ENCODE measurements at places on chromosomes 7 and 10.

- no peak for DNase-seq
- no peak overlapping the region for H3K27ac ChIP-seq
- peaks cover 46% of the 10 kb centered on the region for H3K36me3 ChIP-seq
- H3K4me1 ChIP-seq, result peaks cover 24% of the 10 kb centered on the region
- H3K27me3 ChIP-seq, result no peaks in the 10 kb centered on the region
- no peak overlapping the region for H3K4me3 ChIP-seq
Measured at GRCh38 chr7:92698237-92698841, 108.1 kb upstream of the FAM133B start.

- peaks cover 3% of the 10 kb centered on the region for H3K36me3 ChIP-seq
- peaks cover 65% of the 10 kb centered on the region for H3K27me3 ChIP-seq
- peak overlapping the region; percentile 8 for H3K4me3 ChIP-seq
- H3K4me1 ChIP-seq, result peaks cover 6% of the 10 kb centered on the region
- DNase-seq, result peak; percentile 80
- H3K27ac ChIP-seq, result peak overlapping the region; percentile 49
Measured at GRCh38 chr7:8442814-8443304, 9.4 kb downstream of the NXPH1 start.

GRCh38 chr7:40077849-40078248 lies 56.6 kb downstream of the MPLKIP start:
- no peak for DNase-seq
- H3K4me1 ChIP-seq, result no peaks in the 10 kb centered on the region
- no peaks in the 10 kb centered on the region for H3K36me3 ChIP-seq
- no peak overlapping the region for H3K27ac ChIP-seq

DNA sequence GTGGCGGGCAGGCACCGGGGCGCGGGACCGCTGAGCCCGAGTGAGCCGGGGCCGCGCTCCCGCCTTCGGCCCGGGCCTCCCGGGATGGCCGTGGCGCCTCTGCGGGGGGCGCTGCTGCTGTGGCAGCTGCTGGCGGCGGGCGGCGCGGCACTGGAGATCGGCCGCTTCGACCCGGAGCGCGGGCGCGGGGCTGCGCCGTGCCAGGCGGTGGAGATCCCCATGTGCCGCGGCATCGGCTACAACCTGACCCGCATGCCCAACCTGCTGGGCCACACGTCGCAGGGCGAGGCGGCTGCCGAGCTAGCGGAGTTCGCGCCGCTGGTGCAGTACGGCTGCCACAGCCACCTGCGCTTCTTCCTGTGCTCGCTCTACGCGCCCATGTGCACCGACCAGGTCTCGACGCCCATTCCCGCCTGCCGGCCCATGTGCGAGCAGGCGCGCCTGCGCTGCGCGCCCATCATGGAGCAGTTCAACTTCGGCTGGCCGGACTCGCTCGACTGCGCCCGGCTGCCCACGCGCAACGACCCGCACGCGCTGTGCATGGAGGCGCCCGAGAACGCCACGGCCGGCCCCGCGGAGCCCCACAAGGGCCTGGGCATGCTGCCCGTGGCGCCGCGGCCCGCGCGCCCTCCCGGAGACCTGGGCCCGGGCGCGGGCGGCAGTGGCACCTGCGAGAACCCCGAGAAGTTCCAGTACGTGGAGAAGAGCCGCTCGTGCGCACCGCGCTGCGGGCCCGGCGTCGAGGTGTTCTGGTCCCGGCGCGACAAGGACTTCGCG lies 534 bp downstream of the FZD9 start:
- H3K27me3 ChIP-seq, result peaks cover 25% of the 10 kb centered on the region
- peaks cover 11% of the 10 kb centered on the region for H3K4me1 ChIP-seq
- peaks cover 2% of the 10 kb centered on the region for H3K36me3 ChIP-seq
- no peak overlapping the region for H3K27ac ChIP-seq

GRCh38 chr7:117555260-117555659 lies 75.4 kb downstream of the CFTR start:
- H3K4me1 ChIP-seq, result no peaks in the 10 kb centered on the region
- no peaks in the 10 kb centered on the region for H3K36me3 ChIP-seq
- no peaks in the 10 kb centered on the region for H3K27me3 ChIP-seq
- H3K4me3 ChIP-seq, result no peak overlapping the region

GRCh38 chr7:122166740-122167139 lies 22.7 kb upstream of the AASS start:
- H3K4me3 ChIP-seq, result no peak overlapping the region
- DNase-seq, result no peak
- H3K27ac ChIP-seq, result no peak overlapping the region
- no peaks in the 10 kb centered on the region for H3K4me1 ChIP-seq
- no peaks in the 10 kb centered on the region for H3K27me3 ChIP-seq

GRCh38 chr10:13706604-13707003 lies 119.8 kb downstream of the PRPF18 start:
- H3K4me1 ChIP-seq, result peaks cover 18% of the 10 kb centered on the region
- no peak for DNase-seq
- no peaks in the 10 kb centered on the region for H3K36me3 ChIP-seq
- peaks cover 60% of the 10 kb centered on the region for H3K27me3 ChIP-seq

DNA sequence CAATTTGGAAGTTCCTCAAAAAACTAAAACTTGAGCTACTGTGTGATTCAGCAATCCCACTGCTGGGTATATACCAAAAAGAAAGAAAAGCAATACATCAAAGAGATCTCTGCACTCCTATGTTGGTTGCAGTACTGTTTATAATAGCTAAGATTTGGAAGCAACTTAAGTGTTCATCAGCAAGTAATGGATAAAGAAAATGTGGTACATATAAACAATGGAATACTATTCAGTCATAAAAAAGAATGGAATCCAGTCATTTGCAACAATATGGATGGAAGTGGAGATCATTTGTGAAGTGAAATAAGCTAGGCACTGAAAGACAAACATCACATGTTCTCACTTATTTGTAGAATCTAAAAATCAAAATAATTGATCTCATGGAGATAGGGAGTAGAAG lies 16.5 kb upstream of the IMMP2L start:
- H3K27ac ChIP-seq, result no peak overlapping the region
- no peaks in the 10 kb centered on the region for H3K36me3 ChIP-seq
- no peaks in the 10 kb centered on the region for H3K27me3 ChIP-seq

GRCh38 chr7:81693080-81693479 lies 76.8 kb downstream of the HGF start:
- no peaks in the 10 kb centered on the region for H3K27me3 ChIP-seq
- DNase-seq, result no peak
- H3K36me3 ChIP-seq, result no peaks in the 10 kb centered on the region
- H3K4me1 ChIP-seq, result no peaks in the 10 kb centered on the region
- no peak overlapping the region for H3K27ac ChIP-seq

- H3K27ac ChIP-seq, result no peak overlapping the region
- H3K27me3 ChIP-seq, result no peaks in the 10 kb centered on the region
- peaks cover 8% of the 10 kb centered on the region for H3K36me3 ChIP-seq
- no peak for DNase-seq
Measured at GRCh38 chr7:140889645-140890044, 35.1 kb downstream of the BRAF start.

DNA sequence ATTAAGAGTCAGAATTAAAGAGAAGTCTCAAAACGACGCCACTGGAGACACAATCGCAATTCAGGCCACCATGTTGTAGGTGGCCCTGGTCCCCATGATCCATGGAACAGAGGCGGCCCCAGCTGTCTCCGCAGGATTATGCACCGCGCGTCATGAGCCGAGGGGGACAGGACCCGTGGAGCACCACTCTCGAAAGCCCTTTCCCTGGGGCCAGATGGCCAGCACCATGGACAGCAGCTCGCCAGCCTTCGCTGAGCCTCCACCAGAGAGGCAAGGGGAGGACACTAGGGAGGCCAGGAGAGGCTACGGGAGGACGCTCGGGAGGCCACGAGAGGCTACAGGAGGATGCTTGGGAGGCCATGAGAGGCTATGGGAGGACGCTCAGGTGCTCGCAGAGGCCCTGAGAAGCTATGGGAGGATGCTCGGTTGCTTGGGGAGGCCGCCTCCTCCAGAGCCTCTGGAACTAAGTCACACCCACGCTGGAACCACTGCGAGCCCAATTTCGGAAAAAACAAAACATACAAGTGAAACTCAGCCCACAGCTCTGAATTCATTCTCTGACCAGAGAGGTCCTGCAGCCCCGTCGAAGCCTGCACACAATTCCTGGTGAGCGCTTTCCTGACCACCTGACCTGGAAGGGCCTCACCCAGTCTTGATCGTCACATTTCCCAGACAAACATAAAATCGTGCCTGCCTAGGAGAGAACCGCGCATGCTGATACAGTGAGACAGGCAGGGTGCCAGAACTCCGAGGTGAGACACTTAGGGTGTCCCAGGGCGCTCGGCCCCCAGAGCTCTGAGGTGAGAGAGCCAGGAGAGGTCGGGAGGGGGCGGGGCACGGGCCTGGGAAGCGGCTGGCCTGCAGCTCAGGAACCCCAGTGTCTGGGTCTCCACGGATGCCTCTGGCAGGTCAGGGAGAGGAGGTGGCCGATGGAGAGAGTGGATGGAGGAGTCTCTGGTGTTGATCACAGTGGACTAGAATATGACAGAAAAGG lies 224.4 kb downstream of the PTPRN2 start:
- H3K4me3 ChIP-seq, result no peak overlapping the region
- H3K27me3 ChIP-seq, result no peaks in the 10 kb centered on the region
- no peak overlapping the region for H3K27ac ChIP-seq
- no peaks in the 10 kb centered on the region for H3K4me1 ChIP-seq
- H3K36me3 ChIP-seq, result no peaks in the 10 kb centered on the region

- no peaks in the 10 kb centered on the region for H3K36me3 ChIP-seq
- H3K27me3 ChIP-seq, result peaks cover 3% of the 10 kb centered on the region
- H3K4me1 ChIP-seq, result no peaks in the 10 kb centered on the region
- no peak overlapping the region for H3K4me3 ChIP-seq
- DNase-seq, result no peak
- no peak overlapping the region for H3K27ac ChIP-seq
Measured at GRCh38 chr10:109784236-109784635, 139.1 kb downstream of the XPNPEP1 start.

GRCh38 chr10:70943841-70944466 lies 55.6 kb upstream of the PCBD1 start:
- peaks cover 20% of the 10 kb centered on the region for H3K27me3 ChIP-seq
- no peak overlapping the region for H3K4me3 ChIP-seq
- no peaks in the 10 kb centered on the region for H3K36me3 ChIP-seq
- no peak for DNase-seq
- no peaks in the 10 kb centered on the region for H3K4me1 ChIP-seq

DNA sequence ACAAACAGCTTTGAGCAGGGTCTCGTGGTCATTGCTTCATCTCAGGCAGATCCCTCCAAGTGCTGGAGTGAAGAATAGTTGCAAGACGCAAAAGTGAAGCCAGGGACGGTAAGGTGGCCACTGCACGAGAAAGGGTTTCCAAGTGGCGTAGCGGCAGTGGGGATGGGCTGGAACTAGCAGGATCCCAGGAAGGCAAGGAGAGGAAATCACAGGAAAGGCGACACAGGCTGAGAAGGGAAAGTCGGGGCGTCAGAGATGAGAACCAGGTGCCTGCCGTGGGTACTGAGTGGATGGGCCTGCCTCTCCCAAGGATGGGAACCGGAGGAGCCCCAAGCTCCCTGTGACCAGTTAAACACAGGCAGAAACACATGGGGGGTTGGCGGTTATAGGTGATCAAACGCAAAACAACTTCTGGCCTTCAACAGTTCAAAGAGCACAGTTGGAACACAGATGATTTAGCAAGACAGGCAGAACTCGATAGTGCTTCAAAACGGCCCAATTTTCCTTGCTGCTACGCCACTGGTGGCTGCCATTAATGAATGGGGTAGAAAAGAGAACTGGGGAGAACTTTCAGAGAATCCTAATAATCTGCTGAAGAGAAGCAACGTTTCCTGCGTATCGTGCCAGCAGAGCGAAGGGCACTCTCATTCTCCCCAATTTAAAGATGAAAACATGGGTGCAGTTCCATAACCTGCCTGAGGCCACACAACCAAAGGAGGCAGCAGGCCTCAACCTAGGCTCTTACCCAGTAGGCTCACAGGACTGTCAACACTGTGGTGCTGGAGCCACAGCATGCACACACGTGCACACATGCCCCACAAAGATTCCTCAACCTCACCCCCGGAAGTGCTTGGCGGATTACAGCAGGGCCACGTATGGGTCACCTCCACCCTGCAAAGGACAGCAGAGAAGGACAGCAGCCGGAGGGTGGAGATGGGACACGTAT lies 61.9 kb downstream of the MAD1L1 start:
- H3K36me3 ChIP-seq, result peaks cover 2% of the 10 kb centered on the region
- H3K27me3 ChIP-seq, result no peaks in the 10 kb centered on the region
- no peak overlapping the region for H3K4me3 ChIP-seq
- peak overlapping the region; percentile 9 for H3K27ac ChIP-seq

DNA sequence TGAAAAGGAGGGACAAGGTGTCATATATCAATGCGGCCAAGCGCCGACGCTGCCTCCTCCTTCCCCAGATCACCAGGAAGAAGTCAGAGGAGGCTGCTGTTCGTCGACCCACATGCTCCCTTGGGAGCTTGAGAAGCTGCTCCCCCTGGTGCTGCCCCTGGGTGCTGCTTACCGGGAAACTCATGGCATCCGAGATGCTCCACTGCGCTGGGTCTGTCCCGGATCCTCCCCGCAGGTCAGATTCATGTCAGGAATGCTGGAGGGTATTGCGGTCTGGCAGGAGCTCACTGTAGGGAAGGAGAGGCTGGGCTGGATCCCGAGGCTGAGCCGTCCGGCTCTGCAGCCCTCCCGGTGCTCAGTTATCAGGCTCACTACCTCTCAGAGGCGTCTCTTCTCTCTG lies 123.7 kb upstream of the FAM20C start:
- no peaks in the 10 kb centered on the region for H3K4me1 ChIP-seq
- H3K27me3 ChIP-seq, result no peaks in the 10 kb centered on the region
- no peak overlapping the region for H3K27ac ChIP-seq
- H3K4me3 ChIP-seq, result no peak overlapping the region
- no peak for DNase-seq

DNA sequence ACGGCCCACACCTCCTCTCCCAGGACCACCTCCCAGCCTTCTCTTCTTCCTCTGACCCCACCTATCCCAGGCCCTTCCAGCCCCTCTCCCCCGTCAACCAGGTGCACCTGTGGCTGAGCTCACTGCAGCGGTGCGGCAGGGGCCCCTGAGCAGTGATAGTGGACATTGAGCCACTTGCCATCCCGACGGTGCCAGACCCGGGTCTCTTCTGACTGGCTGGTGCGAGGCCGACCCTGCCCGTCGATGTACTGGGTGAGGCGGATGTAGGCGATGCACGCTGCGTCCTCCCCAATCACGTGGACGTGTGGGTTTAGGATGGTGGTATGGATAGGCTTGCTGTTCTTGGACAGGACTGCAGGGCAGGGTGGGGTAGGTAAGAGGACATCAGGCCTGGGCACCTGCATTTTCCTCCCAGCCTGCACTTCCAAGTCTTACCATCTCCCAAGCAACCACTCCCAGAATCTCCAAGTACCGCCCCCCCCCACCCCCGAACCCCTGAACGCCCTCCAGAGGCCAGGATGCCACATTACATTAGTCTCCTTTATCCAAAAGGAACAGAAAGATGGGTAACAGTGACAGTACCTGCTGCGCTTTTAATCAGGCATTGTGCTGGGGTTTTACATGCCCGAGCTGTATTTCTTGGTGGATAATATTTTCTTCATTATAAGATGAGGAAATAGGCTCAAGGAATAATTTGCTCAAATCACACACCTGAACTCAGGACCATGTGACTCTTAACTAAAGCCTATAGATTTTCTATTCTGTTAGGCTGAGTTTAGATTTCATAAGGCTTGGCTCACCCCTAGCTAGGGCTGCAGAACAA lies 3.7 kb upstream of the NDST2 start:
- no peaks in the 10 kb centered on the region for H3K27me3 ChIP-seq
- peaks cover 38% of the 10 kb centered on the region for H3K36me3 ChIP-seq
- H3K4me3 ChIP-seq, result no peak overlapping the region
- no peak for DNase-seq
- H3K27ac ChIP-seq, result no peak overlapping the region
- H3K4me1 ChIP-seq, result peaks cover 11% of the 10 kb centered on the region

- H3K4me1 ChIP-seq, result no peaks in the 10 kb centered on the region
- H3K36me3 ChIP-seq, result no peaks in the 10 kb centered on the region
- no peak for DNase-seq
- H3K27me3 ChIP-seq, result no peaks in the 10 kb centered on the region
- no peak overlapping the region for H3K4me3 ChIP-seq
Measured at GRCh38 chr7:17781491-17782215, 158.6 kb downstream of the SNX13 start.

Measured in activated naive CD4-positive, alpha-beta T cell treated with anti-CD3 and anti-CD28 coated beads, Interleukin-2, amount 10 ng/mL, durations not matched to agents 7 days and 5 days (primary cell).